Suprapubic skin (tissue), 4 donors: ENCODE measurements at places on chromosomes 3 and 15. TPM values are rescaled to one million over a fixed set of nuclear protein-coding genes. Genes with fewer than 3 reads are reported as not detected.

Gene B3GALNT1
- total RNA-seq = 8.1 TPM

Gene SH2D7
- not detected for total RNA-seq

Gene EAF2
- total RNA-seq = 1.3 TPM

Gene NFKBIZ
- total RNA-seq = 166 TPM

Gene ECE2
- total RNA-seq = not detected

Gene MCF2L2
- 0.56 TPM for total RNA-seq

DNA sequence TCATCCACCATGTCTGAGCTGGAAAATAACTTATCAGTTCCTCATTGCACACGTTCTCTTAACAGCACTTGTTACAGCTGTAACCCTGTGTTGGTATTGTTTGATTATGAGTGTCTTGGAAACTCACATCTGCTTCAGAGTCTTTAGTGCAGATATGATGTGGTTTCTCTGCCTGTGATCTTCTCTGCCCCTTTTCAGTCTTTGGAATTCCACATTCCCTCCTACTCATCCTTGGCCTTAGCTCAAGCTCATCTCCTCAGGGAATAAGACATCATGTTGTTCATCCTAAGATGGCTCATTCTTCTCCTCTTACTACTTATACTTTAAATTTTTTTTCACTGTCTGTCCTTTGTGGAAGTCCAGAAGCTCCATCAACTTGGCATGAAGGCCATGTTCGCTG, 77.7 kb downstream of the SYNPR start:
- no peak for DNase-seq

GRCh38 chr3:165784337-165784736, 52.9 kb downstream of the BCHE start:
- DNase-seq = no peak

DNA sequence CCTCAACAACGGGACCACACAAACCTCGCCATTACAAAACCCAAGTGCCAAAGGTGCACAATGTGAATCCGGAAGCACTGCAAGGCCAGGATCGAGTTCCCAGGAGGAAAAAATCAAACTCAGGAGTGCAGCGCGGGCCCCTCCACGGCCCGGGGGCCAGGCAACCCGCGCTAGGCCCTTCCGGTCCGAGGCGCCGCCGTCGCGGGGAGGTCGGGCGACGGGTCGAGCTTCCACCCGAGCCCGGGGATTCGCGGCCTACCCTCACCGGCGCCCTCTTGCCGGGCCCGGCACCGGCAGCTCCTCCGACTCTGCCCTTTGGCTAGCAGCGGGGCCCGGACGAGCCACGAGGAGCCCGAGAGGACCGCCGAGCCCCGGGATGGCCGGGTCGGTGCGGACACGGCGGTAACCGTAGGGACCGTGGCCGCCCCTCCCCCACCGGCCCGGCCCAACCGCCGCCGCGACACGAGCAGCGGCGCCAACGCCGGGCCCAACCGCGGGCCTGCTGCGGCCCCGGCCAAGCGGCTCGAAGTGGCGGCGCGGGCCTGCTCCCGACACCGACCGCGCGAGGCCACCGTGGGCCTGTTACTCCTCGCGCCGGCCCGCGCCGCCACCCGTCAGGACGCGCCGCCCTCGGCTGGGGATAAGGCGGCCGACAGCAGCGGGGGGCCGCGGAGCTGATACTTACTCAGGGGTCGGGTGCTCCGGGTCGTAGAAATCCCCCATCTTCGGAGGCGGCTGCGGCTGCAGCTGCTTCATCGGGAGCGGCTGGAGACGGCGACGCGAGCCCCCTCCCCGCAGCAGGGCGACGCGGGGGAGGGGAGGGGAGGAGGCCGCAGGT, 525 bp downstream of the SETD2 start:
- no peak for DNase-seq
